Activated CD8-positive, alpha-beta memory T cell treated with anti-CD3 and anti-CD28 coated beads for 36 hours (primary cell): ENCODE measurements at places on chromosomes 3 and 15. TPM values are rescaled to one million over a fixed set of nuclear protein-coding genes. Genes with fewer than 3 reads are reported as not detected.

CCDC54 gene
- total RNA-seq, result not detected

RAB6B gene
- total RNA-seq, result 0.57 TPM

FSIP1 gene
- 0.51 TPM for total RNA-seq

IL17RB gene
- 0.36 TPM for total RNA-seq

A4GNT gene
- not detected for total RNA-seq

GPR156 gene
- total RNA-seq, result not detected

EFHB gene
- 0.89 TPM for total RNA-seq

ZNF660 gene
- 0.48 TPM for total RNA-seq

LTK gene
- total RNA-seq, result 0.10 TPM

PRSS50 gene
- not detected for total RNA-seq

ADAMTS9 gene
- not detected for total RNA-seq

CPA3 gene
- total RNA-seq, result not detected

CCDC191 gene
- 1.2 TPM for total RNA-seq

HES1 gene
- total RNA-seq, result not detected

CCR9 gene
- total RNA-seq, result 1.8 TPM

ACTR8 gene
- 34.6 TPM for total RNA-seq

STRIT1 gene
- total RNA-seq, result not detected

IL1RAP gene
- total RNA-seq, result 11.1 TPM

PARP3 gene
- 12.2 TPM for total RNA-seq

GOLGA8S gene
- 0.11 TPM for total RNA-seq

TMEM207 gene
- not detected for total RNA-seq

SNAPC5 gene
- total RNA-seq, result 49.3 TPM

C3orf20 gene
- not detected for total RNA-seq

TMEM39A gene
- 45.6 TPM for total RNA-seq
